Hippocampal formation (tissue), 2 donors: ENCODE measurements at places on chromosomes 4 and X.

DNA sequence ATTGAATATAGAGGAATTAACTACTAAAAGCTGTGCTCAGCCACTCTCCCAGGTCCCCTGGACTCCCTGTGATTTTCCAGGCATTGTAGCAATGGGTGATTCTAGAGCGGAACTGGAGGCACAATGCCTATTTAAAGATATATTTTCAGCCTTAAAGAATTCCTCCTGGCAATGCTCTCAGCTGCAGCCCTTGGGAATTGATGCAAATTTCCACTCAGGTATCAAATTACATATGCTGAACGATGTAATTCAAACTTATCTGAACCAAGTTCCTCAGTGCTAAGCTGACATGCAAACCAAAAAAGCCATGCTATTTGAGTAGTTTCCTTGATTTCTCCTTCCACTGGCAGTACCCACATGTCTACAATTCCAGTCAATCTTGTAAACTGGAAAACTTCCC is 86.3 kb upstream of the GABRA3 start:
- no peak for DNase-seq

DNA sequence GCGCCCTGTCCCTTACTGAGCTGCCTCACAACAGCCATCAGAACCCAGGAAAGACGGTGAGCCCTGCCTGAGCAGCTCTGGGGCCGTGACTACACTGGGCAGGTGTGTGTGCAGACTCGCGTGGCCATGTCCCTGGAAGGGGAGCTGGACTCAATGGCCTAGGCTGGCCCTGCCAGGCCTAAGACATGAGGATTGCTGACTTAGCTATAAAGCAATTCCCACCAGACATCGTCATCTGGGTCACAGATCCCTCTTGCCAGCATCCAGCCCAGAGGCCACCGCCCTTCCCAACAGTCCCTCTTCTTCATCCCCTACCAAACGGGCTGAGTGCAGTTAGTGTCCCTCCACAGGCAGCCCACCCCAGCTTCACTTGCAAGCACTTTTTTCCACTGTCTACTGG is 3.7 kb downstream of the NAA10 start:
- DNase-seq, result no peak

DNA sequence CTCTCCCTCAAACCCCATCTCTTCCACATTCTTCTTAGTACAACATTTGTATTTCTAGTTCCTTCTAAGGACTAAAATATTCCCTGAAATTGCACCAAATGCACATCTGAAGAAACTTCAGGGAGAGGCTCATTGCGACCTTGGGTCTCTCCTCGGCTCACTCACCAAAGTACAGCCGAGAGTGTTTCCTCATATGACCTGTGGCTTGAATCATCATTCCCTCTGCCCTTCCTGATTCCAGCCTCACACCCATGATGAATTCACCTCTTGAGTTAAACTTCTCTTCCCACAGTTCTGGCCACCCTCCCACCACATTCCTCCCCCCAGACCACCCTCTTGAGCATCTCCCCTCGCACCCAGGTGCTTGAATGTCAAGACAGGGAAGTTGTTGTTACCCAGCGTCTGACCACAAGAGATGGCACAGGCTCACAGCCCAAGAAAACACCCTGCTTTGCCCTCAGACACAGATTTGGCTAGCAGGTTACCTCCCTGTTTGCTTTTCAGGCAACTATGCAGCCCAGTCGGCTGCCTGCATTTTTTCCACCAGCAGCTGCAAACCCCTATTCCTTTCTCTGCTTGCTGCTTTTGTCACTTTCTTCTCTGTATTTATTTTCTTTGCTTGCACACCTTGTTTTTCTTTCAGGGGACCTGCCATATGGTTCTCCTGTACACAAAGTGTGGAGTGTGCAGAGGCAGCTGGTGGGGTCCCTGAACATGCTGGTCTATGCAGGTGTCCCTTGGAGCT is 214.8 kb downstream of the SPATA18 start:
- DNase-seq, result no peak

- no peak for DNase-seq
Measured at GRCh38 chrX:140804292-140804691, 94.7 kb downstream of the LINC00632 start.

DNA sequence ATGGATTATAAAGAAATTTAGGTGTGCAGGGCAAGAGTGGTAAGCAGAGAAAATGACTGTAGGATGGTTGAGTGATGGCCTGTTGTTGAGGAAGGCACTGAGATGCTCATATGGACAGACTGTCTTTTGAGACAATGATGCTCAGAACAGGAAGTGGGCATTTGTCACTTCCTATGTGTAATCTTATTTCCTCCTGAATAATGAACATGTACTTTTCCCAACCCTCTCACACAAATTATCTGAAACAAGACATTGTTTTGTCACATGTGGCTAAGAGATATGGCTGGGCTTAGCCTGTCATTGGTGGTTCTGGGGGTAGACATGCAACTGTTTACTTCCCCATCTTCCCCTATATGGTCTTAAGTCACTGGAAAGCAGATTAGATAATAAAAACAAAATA is 240.5 kb downstream of the CFAP47 start:
- no peak for DNase-seq

DNA sequence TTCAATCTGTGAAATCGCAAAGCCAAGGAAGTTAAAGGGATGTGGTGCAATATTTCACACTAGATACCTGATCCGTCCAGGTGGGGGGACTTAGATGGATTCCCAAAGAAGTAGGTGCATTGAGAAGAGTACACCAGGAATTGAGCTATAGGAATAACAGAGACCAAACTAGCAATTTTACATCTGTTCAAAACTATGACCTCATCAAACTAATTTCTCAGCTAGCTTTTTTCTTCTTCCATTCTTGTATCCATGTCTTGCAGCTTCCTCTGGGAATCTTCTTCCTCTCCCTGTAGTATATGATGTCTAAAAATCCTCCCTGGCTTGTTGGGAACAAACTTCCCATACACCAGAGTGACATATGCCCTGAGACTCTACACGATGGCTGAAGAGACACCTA is 51.0 kb upstream of the PTPN13 start:
- no peak for DNase-seq

- no peak for DNase-seq
Measured at GRCh38 chrX:139647597-139647996, 60.4 kb downstream of the MCF2 start.

- no peak for DNase-seq
Measured at GRCh38 chr4:26248647-26249046, 72.2 kb upstream of the RBPJ start.

DNA sequence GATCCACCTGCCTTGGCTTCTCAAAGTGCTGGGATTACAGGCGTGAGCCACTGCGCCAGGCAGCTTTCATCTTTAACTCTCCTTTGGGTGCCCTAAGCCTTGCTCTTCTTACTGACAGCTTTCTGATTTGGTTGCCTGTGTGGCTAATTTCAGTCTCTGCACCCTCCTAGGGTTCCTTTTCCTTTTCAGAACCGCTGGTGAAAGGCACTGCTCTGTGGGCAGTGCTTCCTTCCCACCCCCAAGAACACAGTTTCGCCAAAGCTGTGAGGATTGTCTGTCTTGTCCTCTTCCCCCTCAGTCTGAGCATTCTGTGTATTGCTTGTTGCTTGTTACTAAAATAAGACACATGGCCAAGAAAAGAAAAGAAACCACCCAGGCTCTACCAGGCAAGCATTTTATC is 101.4 kb upstream of the FRMPD3 start:
- no peak for DNase-seq

GRCh38 chrX:56281789-56282188 is 49.6 kb downstream of the KLF8 start:
- no peak for DNase-seq

DNA sequence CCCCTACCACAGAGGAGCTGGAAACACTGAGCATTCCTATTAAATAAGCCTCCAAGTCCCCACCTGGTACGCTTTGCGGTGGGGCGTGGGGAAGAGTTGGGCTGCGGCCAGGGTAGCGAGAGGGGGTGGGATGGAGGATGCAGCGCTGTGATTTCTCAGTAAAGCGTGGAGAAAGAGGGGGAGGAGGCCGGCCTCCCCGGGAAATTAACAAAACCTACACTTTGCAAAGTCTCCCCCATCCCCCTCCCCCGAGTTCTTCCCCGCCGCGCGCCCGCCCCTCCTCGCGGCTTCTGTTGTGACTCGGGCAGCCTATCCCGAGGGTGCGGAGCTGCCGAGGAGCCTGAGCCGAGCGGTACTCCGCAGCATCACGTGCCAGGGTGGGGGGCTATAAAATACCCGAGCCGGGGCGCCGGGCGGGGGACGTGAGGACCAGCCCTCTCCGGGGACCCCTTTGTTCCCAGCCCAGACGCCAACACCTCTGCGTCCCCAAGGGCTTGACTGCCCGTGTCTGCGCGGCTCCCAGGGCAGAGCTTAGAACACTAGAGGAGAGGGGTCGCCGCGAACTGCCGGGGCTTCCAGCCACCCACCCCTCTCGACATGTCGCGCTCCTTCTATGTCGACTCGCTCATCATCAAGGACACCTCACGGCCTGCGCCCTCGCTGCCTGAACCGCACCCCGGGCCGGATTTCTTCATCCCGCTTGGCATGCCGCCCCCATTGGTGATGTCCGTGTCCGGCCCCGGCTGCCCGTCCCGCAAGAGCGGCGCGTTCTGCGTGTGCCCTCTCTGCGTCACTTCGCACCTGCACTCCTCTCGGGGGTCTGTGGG is at the start of gene GSX2:
GSX2 (plus strand) TSS at position 416 of the 827 bp plus-strand sequence; CDS start at position 598, 182 bp downstream.
- no peak for DNase-seq

- DNase-seq, result no peak
Measured at GRCh38 chr4:26088433-26088928, 174.5 kb downstream of the SMIM20 start.

- no peak for DNase-seq
Measured at GRCh38 chr4:92618968-92619367, 315.2 kb downstream of the GRID2 start.

DNA sequence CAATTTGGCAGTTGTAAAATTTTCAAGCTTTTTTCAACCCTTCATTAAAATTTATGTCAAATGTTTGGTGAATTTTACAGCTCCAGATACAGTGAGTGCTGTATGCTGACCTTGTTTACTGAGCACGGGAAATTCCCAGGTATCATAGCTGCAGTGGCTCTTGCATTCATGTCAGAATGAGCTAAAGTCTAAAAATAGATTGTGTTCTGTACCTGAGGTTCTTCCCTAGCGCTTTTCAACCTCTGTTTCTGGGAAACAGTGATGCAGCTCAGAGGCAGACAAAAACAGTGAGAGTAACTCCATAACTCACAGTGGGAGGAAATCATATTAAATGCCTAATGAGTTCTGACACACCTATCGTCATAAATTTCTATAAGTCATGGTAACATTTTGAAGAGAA is 393.8 kb upstream of the GNPDA2 start:
- no peak for DNase-seq

GRCh38 chr4:152535360-152535902 is 461 bp downstream of the FBXW7 start:
- DNase-seq, result peak; percentile 51
